ENCODE measurements at places on chromosomes 1 and 21.
A peak's percentile ranks its signal among the peaks of the same experiment; 100 is the strongest.

DNA sequence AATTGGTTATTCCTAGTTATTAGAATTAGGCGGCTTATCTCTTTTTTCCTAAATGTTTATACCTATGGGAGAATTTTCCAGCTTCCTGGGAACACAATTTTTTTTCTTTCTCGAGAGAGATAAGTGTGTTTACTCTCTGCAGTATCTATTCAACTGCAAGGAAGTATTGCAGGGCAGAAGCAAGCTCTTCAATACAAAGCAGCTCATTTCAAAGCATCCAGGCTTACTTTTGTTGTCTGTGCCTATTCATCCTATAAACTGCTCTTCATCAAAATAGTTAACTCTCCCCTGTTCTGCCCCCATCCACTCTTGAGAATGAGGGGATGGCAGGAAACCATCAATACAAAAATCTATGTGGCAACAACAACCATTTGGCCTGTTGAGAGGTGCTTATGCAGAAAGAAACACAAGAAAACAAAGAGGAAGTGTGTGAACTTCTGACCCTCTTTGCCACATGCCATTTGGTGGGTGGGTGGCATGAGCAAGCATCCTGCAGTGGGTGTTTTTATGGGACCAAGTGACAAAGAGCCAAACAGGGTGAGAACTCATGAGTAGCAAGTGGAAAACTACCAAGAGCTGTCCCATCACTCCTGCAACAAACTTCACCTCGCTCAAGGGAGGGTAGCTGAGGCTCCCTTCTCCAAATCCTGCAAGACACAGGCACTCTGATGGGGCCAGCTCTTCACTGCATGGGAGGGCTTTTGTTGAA is 50.6 kb upstream of the MRPS6 start:
- H3K36me3 ChIP-seq, result no peaks in the 10 kb centered on the region
- H3K4me1 ChIP-seq, result peaks cover 6% of the 10 kb centered on the region
- H3K27me3 ChIP-seq, result no peaks in the 10 kb centered on the region
- H3K27ac ChIP-seq, result peak overlapping the region; percentile 24
- no peak overlapping the region for H3K4me3 ChIP-seq

GRCh38 chr1:161209790-161210409 is 5.2 kb upstream of the FCER1G start:
- H3K4me1 ChIP-seq, result no peaks in the 10 kb centered on the region
- peaks cover 98% of the 10 kb centered on the region for H3K36me3 ChIP-seq
- no peak overlapping the region for H3K27ac ChIP-seq
- no peak for DNase-seq
- H3K4me3 ChIP-seq, result no peak overlapping the region

GRCh38 chr1:33256471-33257206 is at the start of gene ZNF362:
Gene ZNF362 (plus strand): TSS chr1:33256492. CDS start chr1:33270575, 14,083 bp downstream.
- no peak for DNase-seq
- H3K4me3 ChIP-seq, result peak within 1 kb of the TSS; percentile 89
- H3K4me1 ChIP-seq, result peaks cover 17% of the 10 kb centered on the region
- peak within 1 kb of the TSS; percentile 69 for H3K27ac ChIP-seq
- H3K36me3 ChIP-seq, result peaks cover 15% of the 10 kb centered on the region

GRCh38 chr1:244614879-244615278 is 38.0 kb upstream of the DESI2 start:
- no peaks in the 10 kb centered on the region for H3K36me3 ChIP-seq
- H3K27ac ChIP-seq, result no peak overlapping the region
- H3K27me3 ChIP-seq, result no peaks in the 10 kb centered on the region
- H3K4me3 ChIP-seq, result no peak overlapping the region
- no peak for DNase-seq

GRCh38 chr1:201381130-201381529 is 3.6 kb upstream of the TNNT2 start:
- DNase-seq, result no peak
- no peak overlapping the region for H3K4me3 ChIP-seq
- H3K4me1 ChIP-seq, result no peaks in the 10 kb centered on the region
- H3K27me3 ChIP-seq, result no peaks in the 10 kb centered on the region
- H3K36me3 ChIP-seq, result no peaks in the 10 kb centered on the region
- H3K27ac ChIP-seq, result no peak overlapping the region

- no peak overlapping the region for H3K27ac ChIP-seq
- H3K4me1 ChIP-seq, result no peaks in the 10 kb centered on the region
- H3K36me3 ChIP-seq, result no peaks in the 10 kb centered on the region
- no peaks in the 10 kb centered on the region for H3K27me3 ChIP-seq
- DNase-seq, result no peak
These were observed 20.3 kb upstream of the C2CD2 start for GRCh38 chr21:41973861-41974751.

- H3K36me3 ChIP-seq, result no peaks in the 10 kb centered on the region
- H3K4me1 ChIP-seq, result peaks cover 2% of the 10 kb centered on the region
- no peaks in the 10 kb centered on the region for H3K27me3 ChIP-seq
- no peak overlapping the region for H3K4me3 ChIP-seq
These were observed 20.9 kb upstream of the ATP5PO start for GRCh38 chr21:33936301-33937038.

Measured in neuronal stem cell (in vitro differentiated cells).